ENCODE measurements at places on chromosomes 1 and 21.

DNA sequence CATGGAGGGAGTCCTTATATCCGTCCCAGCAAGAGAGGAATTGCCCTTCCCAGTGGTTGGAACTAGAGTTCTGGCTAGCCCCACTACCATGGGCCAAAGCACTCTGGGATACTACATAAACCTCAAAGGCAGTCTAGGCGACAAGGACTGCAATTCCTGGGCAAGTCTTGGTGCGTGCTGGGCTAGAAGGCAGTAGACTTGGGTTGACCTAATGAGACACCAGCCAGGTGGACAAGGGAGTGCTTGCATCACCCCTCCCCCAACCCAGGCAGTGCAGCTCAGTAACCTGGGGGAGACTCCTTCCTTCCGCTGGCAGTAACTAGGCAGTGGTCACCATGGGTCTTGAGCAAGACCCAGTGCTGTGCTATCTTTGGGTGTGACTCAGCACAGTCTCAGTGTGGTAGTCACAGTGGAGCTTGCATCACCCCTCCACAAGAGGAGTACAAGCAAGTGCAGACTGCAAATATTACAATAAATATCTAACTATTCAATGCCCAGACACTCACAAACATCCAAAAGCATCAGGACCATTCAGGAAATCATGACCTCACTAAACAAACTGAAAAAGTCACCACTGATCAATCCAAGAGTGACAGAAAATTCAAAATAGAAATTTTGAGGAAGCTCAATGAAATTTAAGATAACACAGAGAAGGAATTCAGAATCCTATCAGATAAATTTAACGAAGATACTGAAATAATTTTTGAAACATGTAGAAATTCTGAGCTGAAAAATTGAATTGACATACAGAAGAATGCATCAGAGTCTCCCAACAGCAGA, 84.7 kb upstream of the LYPLAL1 start:
- DNase-seq = no peak

GRCh38 chr1:243831463-243831862, 18.6 kb downstream of the AKT3 start:
- no peak for DNase-seq

DNA sequence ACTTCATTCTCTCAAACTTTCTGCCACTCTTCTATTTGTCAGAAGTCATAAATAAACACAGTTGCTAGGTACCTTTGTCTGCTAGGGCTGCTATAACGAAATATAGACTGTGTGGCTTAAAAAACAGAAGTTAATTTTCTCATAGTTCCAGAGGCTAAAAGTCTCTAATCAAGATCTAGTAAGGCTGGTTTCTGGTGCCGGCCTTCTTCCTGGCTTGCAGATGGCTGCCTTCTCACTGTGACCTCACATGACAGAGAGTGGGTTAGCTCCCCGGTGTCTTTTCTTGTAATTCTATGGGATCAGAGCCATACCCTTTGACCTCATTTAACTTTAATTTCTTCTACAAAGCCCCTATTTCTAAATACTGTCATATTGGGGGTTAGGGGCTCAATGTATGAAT, 5.9 kb downstream of the PDC start:
- DNase-seq = no peak

- peak; percentile 50 for DNase-seq
Measured at GRCh38 chr1:67683766-67684525, 1.1 kb upstream of the GADD45A start.

- DNase-seq = no peak
Measured at GRCh38 chr21:36190736-36191135, 34.1 kb downstream of the DOP1B start.

DNA sequence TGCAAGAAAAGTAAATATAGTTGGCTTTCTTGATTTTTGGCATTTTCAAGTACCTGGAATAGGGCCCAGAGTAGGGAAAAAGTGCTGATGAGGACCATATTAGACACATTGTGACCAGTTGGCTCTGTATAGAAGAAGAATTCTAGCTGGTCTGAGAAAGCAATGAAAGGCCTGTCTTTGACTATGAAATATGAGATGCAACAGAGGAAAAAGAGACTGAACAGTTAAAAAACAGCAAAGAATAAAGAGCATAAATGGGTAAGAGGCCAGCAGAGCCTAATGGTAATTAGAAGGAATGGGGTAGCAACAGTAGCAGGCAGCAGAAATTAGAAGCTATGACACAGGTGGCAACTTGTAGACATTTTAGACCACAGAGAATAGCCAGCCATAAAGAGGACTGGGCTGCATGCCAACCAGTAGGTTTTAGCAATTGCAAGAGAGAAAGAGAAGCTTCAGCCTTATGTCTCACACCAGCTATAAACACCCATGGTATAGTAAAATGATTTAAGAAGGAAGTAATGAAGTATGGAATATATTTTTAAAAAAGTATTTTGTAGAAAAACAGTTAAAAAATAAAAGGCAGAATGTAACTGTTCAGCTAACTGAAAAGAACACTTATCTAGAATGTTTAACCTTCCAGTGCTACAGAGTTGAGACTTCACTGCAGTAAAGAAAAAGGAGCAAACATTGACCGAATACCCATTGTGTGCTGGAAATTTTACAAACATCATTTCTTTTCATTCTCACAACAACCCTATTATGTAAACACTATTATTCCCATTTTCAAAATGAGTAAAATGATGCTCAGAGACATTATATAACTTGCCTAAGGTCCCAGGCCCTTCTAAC, 114.1 kb downstream of the LHX4 start:
- no peak for DNase-seq

DNA sequence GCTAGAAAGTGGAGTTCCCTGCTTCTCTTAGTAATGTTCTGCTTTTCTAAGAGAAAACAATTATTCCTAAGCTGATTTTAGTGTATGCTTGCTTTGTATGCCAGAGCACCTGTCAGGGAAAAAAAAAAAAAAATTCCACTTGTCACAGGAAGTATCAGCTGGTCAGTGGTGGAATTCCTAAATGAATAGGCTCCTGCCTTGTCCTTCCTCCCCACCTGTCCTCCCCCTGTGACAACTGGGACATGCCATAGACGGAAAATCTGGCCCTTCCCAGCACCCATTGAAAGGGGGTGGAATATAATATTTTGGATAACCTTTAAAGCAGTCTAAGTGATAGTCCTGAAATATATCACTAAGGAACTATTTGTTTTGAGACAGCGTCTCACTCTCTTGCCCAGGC, 10.8 kb downstream of the FNDC5 start:
- DNase-seq = no peak

DNA sequence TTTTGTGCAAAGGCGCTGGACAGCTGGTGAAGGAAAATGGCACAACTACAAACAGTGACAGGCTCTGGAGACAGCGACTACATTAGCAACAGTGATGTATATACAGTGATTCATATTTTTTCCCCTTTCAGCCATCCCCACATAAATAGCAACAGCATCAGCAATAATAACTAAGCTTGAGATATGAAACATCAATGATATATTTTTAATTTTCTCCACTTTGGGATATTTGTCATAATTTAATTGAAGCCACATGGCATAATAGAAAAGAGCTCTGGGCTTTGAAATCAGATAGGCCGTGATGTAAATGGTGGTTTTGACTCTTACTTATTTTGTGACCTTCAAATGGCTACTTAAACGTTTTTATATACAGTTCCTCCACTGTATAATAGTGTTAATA, 764.3 kb upstream of the PRMT6 start:
- no peak for DNase-seq

GRCh38 chr21:39326607-39327307, 13.3 kb upstream of the BRWD1 start:
- DNase-seq = no peak

DNA sequence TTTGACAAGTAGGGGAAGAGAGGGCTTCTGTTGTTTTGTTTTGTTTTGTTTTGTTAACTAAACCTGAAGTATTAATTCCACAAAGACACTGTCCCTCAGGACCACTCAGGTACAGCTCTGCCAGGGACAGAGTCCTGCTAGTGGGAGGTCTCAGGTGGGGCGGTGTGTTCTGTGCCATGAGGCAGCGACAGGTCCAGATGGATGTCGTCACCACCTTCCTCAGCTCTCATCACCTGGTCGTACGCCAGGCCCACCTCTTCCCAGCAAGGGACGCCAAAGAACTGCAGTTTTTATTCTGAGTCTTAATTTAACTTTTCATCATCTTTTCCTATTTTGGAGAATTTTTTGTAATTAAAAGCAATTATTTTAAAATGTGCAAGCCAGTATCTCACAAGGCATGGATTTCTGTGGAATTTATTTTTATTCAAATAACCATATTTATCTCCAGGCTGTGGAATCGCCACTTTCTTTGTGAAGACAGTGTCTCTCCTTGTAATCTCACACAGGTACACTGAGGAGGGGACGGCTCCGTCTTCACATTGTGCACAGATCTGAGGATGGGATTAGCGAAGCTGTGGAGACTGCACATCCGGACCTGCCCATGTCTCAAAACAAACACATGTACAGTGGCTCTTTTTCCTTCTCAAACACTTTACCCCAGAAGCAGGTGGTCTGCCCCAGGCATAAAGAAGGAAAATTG, 62.5 kb downstream of the POFUT2 start:
- DNase-seq = no peak

- DNase-seq = no peak
Measured at GRCh38 chr1:75618382-75618781, 7.5 kb upstream of the SLC44A5 start.

DNA sequence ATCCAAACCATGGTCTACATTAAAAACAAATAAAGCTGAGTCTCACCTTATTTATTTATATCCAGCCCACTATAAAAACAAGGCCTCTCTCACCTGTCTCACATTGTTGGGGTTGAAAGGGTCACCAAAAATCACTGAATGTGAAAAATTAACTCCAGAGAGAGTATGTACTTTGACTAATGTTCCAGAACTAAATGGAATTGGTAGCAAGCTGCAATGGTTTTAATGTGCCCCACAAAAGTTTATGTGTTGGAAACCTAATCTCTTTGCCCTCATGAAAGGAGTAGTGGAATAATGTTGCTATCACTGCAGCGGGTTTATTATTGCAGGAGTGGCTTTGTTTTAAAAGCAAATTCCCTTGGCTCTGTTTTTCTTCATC, 230.3 kb downstream of the LTN1 start:
- no peak for DNase-seq

DNA sequence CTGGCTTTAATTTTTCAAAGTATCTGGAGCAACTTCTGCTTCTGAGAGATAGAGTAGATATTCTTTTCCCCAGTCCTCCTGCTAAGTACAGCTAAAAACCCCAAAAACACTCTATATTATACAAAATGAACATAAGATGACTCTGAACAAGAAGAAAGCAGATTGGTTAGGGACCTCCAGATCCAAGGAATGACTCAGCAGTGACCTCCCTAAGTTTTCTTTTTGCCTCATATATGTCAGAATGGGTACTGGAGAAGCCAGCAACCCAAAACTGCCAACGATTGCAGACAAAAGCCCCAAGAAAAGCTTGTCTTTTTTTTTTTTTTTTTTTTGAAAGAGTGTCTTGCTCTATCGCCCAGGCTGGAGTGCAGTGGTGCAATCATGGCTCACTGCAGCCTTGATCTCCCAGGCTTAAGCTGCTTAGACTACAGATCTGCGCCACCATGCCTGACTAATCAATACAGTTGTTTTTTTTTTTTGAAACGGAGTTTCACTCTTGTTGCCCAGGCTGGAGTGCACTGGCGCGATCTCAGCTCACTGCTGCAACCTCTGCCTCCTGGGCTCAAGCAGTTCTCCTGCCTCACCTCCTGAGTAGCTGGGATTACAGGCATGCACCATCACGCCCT, 22.7 kb downstream of the NDUFS5 start:
- no peak for DNase-seq

DNA sequence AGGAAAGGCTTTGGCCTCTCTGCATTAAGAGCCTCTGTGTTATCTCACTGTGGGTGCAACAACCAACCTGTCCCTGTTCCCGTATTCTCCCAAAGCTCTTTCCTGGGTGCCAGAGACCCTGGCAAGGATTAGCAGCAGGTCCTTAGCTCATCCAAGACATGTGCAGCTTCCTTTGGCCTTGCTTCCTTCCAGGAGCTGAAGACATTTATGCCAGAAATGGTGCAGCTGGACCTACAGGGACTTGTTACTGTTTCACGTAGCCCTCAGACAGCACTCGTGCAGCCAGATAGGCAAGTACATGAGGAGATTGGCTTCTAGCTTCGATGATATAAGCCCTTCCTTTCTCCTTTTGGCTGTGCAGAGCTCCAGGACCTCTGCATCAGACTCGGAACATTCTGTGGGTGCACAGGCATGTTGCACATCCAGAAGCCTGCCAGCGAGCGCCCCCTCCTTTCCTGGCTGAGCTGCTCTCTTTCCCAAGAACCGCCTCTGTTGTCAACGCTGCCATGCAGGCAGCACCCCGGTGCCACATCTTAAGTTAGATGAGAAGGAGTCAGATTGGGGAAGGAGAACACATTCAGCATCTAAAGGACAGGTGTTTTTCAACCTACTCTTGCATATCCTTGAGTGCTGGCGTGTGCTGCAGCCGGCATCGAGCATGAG, 284.5 kb upstream of the PLXNA2 start:
- no peak for DNase-seq

DNA sequence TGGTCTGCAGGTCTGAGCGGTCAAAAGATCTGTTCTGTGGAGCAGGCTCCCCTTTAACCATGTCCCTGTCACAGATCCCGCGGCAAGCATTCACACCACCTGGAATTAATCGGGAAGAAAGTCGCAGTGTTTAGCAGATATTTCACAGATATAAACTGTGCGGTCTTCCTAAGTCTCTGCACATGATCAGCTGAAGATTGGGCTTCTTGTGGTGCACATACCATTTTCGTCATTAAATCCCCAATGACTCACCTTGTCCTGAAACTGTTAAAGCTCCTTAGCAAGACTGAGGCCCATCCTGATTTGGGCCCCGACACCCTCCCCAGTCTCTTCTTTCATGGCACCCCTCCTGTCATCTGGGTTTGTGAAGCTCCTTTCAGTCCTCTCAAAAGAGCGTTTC, 158.8 kb downstream of the KIF26B start:
- no peak for DNase-seq

DNA sequence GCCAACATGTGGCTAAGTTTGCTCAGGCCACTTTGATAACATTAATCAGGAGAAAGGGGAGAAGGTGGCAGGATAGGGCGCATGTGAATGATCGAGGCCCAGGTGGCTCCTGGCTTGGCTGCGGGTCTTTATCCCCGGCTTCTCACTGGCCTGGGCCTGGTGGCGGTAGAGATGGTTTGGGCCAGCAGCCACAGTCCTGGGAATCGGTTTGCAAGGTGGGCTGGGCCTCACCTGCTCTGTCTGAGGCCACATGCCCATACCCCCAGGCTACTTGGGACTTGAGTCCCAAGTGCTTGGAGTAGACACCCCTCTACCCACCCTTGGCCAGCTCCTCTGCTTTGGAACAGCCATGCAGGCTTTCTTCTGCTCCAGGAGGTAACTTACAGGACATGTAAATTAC, 49.7 kb upstream of the DISP3 start:
- no peak for DNase-seq

- no peak for DNase-seq
Measured at GRCh38 chr1:176244851-176245250, 37.8 kb upstream of the COP1 start.

- no peak for DNase-seq
Measured at GRCh38 chr1:180540697-180541594, 17.8 kb upstream of the OVAAL start.

- DNase-seq = no peak
Measured at GRCh38 chr1:21320410-21321108, 30.3 kb upstream of the ECE1 start.

GRCh38 chr21:42366292-42367010, at the start of gene TFF1:
TFF1 (minus strand) TSS chr21:42366535; CDS start chr21:42366495, 40 bp downstream.
- DNase-seq = no peak

GRCh38 chr1:209807509-209807908, 1.6 kb upstream of the IRF6 start:
- DNase-seq = no peak

Data from stimulated activated CD4-positive, alpha-beta T cell treated with anti-CD3 and anti-CD28 coated beads, Interleukin-12 subunit alpha, Interleukin-12 subunit beta, amount 100 ng/mL, for 48 hours (primary cell).